Left ventricle myocardium superior (tissue), 1 donor: ENCODE measurements at places on chromosomes 3 and 15.

- DNase-seq, result no peak
Measured at GRCh38 chr3:177145954-177146353, 51.3 kb downstream of the TBL1XR1 start.

DNA sequence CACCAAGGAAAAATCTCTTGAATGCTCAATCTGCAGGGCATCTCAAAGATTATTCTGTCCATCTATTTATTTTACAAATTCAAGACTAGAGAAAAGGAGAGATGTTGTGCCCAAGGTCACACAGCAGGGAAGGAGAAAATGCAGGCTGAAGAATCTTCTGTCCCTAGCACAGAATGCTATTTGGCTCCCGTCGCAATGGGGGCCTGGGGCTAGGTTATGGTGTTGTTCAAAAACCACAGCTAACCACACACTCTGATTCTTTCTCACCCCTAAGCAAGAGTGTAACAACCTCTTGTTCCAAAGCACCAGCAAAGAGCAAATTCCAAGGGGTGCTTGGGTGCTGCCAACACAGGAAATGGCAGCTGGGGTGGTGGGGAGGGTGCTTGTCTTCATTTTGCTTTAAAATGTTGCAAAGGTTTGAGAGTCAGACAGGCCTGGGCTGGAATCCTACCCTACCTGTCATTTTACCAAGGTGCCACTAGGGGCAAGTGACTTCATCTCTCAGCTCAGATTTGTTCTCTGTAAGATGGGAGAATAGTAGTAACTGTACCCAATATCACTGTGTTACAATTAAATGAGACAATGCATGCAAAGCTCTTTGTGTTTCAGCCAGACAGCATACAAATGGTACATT lies 112.5 kb downstream of the ADAMTS9 start:
- DNase-seq, result no peak

DNA sequence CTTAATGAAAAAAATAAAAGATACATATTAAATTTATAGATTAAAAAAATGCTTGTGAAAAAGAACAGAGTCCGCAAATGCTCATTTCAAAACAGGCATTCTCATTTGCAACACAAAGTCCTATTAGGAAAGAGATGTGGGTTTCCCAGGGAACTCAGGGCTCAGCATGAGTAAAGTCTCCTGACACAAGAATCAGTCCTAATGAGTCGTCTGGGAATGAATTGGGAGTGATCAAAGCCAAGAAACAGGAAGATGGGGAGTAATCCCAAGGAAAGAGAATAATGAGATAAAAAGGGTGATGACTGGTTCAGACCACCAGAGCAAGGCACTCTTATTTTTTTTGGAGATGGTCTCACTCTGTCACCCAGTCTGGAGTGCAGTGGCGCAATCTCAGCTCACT lies 443.7 kb downstream of the NR2F2 start:
- DNase-seq, result no peak

GRCh38 chr3:109195815-109196214 lies 59.3 kb downstream of the C3orf85 start:
- no peak for DNase-seq

DNA sequence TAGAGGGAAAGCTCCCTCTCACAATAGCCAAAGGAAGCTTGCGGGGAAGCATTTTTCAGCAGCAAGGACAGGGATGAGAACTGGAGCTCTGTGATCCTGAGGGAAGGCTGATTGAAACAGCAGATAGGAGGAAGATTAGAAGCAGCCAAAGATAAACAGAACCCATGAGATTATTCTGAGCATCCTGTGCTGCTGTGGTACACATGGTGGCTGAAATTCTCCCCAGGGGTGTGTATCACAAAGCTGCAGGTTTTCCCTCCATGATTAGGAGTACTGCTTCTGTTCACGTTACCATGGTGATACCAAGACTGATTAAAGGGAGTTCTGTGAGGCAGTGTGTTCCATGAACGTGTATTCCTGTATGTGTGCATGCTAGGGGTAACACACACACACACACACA lies 30.3 kb upstream of the PSMD6 start:
- no peak for DNase-seq

- DNase-seq, result no peak
Measured at GRCh38 chr3:195007766-195008165, 263.2 kb downstream of the XXYLT1 start.

DNA sequence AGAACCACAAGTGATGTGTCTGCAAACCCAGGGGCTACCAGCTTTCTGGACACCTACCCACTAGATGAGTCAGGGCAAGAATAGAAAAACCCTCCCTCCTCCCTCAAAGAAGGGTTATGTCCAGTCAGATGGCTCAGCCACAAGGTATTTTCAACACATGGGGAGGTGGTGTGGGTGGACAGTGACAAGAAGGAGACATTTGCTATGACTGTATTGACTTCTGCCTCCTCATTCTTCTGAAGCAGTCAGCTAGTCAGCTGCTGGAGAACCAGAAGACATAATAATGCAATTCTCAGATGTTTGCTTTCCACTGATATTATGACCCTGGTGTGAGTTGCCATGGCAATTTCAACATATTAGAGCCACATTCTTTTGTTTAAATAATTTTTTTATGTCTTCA lies 66.7 kb upstream of the GOLGA8B start:
- no peak for DNase-seq

- DNase-seq, result no peak
Measured at GRCh38 chr3:177773717-177774116, 576.4 kb upstream of the TBL1XR1 start.

DNA sequence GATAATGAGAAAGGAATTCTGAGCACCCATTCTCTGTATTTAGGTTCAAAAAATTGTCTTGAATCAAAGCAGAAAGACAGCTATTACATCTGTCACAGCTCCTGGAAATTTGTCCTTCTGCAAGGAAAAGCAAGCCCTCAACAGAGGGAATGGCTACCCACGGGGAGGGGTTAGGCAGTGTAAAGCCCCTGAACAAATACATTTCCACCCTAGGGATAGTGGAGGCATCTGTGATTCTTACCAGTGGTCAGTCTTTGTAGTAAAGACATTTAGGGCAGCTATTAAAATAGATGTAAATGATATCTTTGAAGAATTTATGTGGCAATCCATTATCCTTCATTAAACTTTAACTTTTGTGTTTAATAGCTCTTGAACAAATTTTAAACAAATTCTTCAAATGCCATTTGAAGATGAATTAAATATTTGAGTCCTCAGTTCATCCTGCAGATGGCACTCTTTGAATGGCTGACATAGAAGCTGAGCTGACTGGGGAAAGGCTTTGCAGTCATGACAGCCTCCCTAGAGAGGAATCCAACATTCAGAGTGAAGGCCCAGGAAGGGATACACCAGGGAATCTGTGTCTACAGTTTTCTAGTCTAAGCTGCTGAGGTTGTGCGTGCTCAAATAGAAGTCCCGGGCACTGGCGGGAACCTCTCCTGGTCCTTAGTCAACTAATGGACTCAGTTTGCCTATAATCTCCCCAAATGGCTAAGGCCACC lies 359.7 kb upstream of the ROPN1 start:
- no peak for DNase-seq

GRCh38 chr15:78343276-78344060 lies 3.3 kb downstream of the CRABP1 start:
- DNase-seq, result no peak

GRCh38 chr3:30470496-30470895 lies 135.9 kb upstream of the TGFBR2 start:
- DNase-seq, result no peak

GRCh38 chr3:50203113-50203808 lies 1.8 kb upstream of the SLC38A3 start:
- DNase-seq, result no peak

DNA sequence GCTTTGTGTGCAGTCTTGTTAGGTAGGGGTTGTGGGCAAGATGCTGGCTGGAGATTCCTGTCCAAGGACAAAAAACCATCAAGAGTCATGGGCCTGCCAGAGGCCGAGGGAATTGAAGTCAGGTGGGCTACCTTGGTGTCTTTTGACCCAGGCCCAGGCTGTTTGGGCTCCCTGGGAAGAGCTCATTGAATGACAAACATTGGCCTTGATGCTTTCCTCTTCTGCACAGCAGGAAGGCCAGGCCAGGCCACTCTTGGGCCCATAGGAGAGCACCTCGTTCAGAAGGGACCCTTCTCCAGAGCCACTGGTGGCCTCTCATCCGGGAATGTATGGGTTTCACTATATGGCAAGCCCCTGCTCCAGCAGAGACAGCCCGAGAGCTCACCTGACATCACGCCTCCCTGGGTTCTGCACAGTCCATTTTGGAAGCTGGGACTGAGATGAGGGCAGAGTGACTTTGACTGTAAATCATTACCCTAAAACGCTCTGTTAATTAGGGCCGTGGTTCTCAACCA lies 169.1 kb downstream of the NSMCE3 start:
- no peak for DNase-seq

DNA sequence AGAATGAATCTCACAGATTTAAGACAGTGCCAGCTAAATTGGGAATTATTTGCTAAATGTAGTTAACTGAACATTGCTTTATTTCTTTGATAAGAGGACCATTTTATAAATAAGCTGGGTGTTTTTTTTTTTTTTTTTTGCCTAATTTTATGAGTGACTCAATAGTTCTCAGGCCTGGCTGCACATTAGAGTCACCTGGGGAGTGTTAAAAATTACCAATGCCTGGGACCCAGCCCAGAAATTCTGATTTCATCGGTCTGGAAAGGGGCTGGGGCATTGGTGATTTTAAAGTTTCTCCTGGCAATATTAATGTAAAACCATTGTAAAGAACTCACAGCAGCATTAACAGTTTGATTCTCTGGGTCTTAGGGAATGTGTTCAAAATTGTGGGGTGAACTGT lies 51.2 kb upstream of the PHLDB2 start:
- DNase-seq, result no peak

DNA sequence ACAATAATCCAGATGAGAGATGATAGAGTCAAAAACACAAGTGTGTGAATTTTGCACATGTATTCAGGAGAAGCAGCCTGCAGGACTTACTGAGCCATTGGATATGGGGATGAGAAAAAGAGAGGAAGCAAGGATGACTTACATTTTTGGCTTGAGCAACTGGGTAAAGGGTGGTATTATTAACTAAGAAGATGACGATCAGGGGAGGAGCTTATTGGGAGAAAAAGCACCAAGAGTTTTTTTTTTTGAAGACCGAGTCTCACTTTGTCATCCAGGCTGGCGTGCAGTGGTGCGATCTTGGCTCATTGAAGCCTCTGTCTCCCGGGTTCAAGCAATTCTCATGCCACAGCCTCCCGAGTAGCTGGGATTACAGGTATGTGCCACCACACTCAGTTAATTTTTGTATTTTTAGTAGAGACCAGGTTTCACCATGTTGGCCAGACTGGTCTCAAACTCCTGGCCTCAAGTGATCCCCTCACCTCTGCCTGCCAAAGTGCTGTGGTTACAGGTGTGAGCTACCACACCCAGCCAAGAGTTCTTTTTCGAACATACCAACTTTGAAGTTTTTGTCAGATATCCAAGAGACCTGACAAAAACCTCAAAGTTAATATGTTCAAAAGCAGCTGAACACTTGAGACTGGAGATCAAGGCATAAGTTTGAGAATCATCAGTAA lies 14.8 kb upstream of the SH3BP5 start:
- no peak for DNase-seq

GRCh38 chr3:48715174-48715800 lies 1.7 kb downstream of the IP6K2 start:
- no peak for DNase-seq

DNA sequence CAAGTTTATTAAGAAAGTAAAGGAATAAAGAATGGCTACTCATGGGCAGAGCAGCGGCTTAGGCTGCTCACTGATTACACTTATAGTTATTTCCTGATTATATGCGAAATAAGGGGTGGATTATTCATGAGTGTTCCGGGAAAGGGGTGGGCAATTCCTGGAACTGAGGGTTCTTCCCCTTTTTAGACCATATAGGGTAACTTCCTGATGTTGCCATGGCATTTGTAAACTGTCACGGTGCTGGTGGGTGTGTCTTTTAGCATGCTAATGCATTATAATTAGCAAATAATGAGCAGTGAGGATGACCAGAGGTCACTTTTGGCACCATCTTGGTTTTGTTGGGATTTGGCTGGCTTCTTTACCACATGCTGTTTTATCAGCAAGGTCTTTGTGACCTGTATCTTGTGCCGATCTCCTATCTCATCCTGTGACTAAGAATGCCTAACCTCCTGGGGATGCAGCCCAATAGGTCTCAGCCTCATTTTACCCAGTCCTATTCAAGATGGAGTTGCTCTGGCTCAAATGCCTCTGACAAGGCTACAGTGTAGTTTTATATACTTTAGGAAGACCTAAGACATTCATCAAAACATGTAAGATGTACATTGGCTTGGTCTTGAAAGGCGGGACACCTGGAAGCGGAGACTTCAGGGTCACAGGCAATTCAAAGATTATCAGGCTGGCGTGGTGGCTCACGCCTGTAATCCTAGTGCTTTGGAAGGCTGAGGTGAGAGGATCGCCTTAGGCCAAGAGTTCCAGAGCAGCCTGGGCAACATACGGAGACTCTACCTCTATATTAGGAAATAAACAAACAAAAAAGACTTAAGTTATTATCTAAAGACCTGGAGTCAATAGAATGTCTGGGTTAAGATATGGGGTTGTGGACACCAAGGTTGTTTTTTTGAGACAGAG lies 3.2 kb upstream of the BLOC1S6 start:
- DNase-seq, result no peak

- DNase-seq, result peak; percentile 76
Measured at GRCh38 chr3:21645121-21645897, 105.7 kb downstream of the ZNF385D start.

DNA sequence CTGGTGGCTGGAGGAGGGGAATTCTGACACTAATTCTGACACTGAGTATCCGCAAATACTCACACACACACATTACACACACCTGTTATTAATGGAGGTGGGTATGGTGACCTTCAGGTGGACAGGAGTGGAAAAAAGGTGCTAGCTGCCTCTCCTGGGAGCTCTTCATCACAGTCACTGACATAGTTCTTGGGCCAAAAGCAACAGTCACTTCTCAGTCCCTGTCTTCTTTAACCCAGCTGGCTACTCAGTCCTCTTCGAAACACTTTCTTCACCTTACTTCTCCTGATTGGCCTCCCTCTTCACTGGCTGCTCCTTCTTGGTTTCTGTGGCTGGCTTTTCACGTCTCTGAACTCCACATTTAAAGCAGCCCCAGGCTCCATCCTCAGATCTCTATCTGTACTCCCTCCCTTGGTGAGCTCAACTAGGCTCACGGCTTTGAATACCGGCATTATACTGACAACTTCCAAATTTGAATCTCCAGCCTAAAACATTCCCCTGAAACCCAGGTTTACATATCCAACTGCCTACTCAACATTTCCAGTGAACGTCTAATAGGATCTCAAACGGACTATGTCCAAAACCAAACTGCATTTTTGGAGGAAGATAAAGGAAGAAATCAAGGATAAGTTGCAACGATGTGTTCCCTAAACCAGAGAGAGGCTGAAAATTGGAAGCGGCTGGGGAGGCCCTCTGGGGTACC lies 53.2 kb upstream of the HEG1 start:
- no peak for DNase-seq

DNA sequence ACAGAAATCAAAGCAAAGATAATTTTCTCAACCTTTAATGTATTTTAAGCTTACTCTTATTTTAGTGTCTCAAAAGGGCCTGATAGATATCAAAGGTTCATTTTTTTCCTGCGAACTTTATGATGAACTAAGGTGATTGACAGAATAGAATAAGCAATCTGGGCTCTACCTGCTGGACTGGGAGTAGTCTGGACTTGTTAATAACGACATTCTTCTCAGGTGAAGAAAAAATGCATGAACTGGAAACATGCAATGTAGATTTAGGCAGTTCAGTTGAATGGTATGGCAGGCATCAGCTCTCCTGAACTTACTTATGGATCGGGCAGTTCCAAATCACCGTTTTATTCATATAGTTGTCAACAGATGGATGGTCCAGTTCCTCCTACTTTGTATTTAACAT lies 189.7 kb upstream of the ZBTB20 start:
- no peak for DNase-seq
